Activated CD4-positive, alpha-beta T cell treated with anti-CD3 and anti-CD28 coated beads, Interleukin-2, amount 10 ng/mL, durations not matched to agents 7 days and 5 days (primary cell): ENCODE measurements at places on chromosomes 2 and 18.

DNA sequence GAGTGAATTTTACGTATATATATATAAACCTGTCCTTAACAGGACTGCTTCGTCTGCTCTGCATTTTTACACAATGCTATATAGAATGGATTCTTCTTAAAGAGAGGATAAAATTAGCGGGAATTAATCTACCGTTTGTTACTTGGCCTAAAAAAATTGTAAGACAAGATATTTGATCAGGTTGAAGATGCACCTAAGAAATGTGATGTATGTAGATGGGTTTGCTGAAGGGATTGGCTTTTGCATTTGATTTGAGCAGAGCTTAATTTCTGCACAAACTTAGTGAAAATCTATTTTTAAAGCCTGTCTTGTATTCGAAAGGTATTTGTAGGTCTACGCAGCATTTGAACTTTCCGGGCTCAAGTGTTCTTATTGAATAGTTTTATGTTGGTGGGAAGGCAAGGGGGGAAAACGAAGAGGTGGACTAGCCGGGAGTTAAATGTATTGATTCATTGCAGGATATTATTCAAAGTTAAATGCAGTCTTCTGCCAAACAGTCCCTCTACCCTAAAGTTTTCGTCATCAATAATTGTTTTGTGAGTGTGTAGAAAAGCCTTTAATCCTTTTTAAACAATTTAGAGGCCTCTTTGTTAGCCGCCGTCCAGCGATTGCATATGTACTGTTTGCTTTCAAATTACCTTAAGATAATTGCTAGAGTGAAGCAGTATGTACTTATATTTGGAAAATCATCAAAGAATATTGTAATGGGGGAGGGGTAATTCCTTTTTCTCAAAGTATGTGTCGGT is 1.2 kb downstream of the PPP1CB start:
- peak overlapping the region; percentile 98 for H3K27ac ChIP-seq
- peaks cover 62% of the 10 kb centered on the region for H3K4me1 ChIP-seq
- peaks cover 18% of the 10 kb centered on the region for H3K36me3 ChIP-seq
- DNase-seq = no peak
- H3K27me3 ChIP-seq = no peaks in the 10 kb centered on the region

- no peaks in the 10 kb centered on the region for H3K27me3 ChIP-seq
- no peak for DNase-seq
- H3K4me1 ChIP-seq = no peaks in the 10 kb centered on the region
- no peaks in the 10 kb centered on the region for H3K36me3 ChIP-seq
Observed at GRCh38 chr2:109381327-109381820, 232.4 kb downstream of the SEPTIN10 start.

DNA sequence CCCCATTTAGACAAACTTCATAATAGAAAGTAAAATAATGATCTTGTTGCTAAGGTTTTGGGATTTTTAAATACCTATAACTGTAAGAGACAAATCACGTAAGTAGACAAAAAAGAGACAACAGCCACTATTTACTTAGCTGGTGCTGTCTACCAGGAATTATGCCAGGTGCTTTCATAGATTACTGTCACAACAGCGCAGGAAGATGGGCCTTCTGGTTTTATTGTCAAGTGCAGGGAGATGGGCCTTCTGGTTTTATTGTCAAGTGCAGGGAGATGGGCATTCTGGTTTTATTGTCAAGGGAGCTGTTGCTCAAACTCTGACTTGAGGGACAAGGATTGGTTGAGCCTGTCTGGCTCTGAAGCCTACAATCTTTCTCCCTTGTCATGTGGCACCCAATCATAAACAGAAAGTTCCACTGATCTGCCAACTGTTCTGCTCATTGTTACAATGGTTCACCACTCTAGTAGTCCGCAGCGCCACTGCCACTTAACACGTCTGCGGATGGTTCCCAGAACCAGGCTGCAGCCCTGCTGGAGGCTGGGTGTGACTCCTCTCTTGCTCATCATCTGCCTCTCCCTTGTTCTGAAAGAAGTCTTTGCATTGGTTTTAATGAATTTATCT is 95.0 kb downstream of the RNF144A start:
- H3K27me3 ChIP-seq = no peaks in the 10 kb centered on the region
- H3K27ac ChIP-seq = no peak overlapping the region
- H3K36me3 ChIP-seq = peaks cover 35% of the 10 kb centered on the region
- no peak overlapping the region for H3K4me3 ChIP-seq
- H3K4me1 ChIP-seq = peaks cover 33% of the 10 kb centered on the region
- no peak for DNase-seq

DNA sequence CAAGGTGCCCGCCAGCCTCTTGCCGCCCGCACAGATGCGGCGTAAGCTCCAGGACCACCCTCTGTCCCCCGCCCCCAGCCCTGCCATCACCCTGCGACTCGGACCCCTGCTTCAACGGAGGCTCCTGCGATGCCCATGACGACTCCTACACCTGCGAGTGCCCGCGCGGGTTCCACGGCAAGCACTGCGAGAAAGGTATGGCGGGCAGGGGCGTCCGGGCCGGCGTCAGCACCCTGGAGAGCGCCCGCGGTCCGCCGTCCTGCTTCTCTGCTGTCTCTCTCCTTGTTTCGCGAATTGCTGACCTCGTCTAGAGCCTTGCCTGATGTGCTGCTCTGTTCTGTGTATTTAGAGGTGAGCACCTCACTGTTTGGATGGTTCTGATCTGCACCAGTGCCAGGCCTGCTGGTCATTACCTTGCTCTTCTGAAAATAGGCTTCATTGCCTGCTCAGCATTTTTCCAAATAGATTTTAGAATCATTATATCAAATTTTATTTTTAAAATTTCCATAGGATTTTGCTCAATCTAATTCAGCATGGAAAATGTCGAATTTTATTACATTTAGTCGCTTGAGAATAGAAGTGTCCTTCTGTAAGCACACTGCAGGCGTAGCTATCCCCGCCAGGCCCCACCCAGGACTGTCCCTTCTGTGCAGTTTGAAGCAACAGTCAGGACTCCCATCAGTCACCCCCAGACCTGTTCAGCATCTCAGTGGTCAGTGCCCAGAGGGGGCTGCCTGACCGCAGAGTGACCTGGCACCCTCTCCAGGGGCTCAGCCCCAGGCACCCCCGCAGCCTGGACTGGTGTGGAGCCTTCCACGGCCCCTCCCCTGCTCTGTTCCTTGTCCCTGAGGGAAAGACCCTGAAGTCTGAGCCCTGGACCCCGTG is 51.6 kb downstream of the SNED1 start:
- DNase-seq = no peak
- no peak overlapping the region for H3K27ac ChIP-seq
- peaks cover 9% of the 10 kb centered on the region for H3K27me3 ChIP-seq
- H3K4me1 ChIP-seq = no peaks in the 10 kb centered on the region
- no peak overlapping the region for H3K4me3 ChIP-seq

GRCh38 chr2:108920-109809 is 62.9 kb upstream of the FAM110C start:
- H3K4me3 ChIP-seq = no peak overlapping the region
- H3K27ac ChIP-seq = no peak overlapping the region
- H3K36me3 ChIP-seq = no peaks in the 10 kb centered on the region
- H3K27me3 ChIP-seq = peaks cover 5% of the 10 kb centered on the region
- no peak for DNase-seq
- H3K4me1 ChIP-seq = no peaks in the 10 kb centered on the region

DNA sequence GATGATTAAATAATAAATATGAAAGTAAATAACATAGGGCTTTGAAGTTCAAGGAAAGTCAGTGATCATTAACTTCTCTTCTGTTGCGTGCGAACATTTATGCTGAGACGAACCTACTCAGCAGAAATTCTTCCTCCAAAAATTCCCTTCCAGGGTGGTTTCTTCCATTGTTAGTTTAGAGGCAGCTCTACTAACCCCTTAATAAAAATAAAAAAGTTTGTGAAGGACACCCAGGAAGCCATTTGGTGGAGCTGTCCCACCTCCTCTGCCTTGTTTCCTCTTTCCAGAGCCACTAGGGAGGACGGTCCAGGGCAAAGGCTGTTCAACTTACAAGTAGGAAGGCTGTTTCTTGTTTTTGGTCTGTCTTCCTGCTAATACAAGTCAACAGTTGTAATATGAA is 2.1 kb upstream of the SMAD2 start:
- H3K4me1 ChIP-seq = peaks cover 28% of the 10 kb centered on the region
- H3K4me3 ChIP-seq = no peak overlapping the region
- H3K36me3 ChIP-seq = peaks cover 11% of the 10 kb centered on the region
